ENCODE measurements at places on chromosomes 6 and 20.

- DNase-seq, result no peak
Observed at GRCh38 chr6:169079650-169080049, 174.0 kb downstream of the THBS2 start.

- DNase-seq, result no peak
Observed at GRCh38 chr6:80356000-80356399, 249.5 kb downstream of the BCKDHB start.

DNA sequence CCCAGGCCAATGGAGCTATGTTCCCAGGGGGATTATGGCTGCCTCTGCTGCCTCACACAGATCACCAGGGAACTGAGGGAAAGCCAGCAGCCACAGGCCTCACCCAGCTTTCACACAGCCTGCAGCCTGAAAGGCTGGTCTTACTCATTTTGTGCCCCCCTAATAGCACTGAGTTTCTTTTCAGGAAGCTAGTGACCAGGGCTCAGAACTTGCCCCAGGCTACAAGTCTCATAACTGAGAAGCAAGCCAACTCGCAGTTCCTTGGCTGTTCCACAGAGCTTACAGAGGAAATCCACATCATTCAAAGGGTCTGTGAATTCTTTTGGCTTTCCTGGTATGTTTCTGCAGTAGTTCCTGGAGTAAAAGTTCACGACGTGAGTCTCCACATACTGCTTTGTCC, 524.8 kb upstream of the GJE1 start:
- no peak for DNase-seq

- DNase-seq, result no peak
Observed at GRCh38 chr6:15927531-15928225, 201.2 kb upstream of the MYLIP start.

DNA sequence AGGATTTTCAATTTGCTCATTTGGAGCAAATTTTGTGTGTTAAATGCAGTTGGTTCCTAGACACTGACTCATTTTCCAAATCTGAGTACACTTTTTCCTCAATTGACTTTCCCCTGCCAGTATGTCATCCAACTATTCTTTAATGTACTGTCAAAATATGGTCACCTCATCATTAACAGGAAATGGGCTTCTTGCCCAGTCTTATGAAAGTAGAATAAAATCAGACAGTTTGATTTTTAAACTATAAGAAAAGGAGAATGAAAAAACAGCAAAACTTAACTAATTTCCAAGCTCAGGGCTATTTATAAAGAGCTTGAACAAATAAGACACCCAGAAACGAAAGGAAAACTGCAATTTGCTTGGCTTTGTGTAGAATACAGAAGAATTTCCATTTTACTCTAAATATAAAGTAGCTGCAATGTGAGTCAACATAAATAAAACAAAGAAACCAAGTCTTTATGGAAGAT, 43.7 kb upstream of the RAB23 start:
- DNase-seq, result no peak

GRCh38 chr6:45617441-45617840, 239.7 kb upstream of the SUPT3H start:
- DNase-seq, result no peak

GRCh38 chr6:11151488-11151887, 40.0 kb upstream of the ERVFRD-1 start:
- DNase-seq, result no peak

DNA sequence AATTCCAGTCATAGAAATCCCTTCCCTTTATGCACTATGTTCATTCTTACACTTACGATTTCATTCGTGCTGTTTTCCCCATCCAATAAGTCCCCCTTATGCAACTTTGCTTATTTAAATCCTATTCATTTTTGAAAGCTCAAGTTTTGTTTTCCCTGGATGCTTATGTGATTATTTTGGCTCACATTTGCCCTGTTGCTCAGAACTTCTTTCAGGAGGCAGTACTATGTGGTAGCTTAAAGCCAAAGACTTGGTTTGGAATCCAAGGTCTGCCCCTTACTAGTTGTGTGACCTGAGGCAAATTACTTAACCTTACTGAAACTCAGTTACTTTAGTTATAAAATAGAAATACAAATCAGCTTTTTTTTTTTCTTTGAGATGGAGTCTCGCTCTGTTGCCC, 59.6 kb downstream of the MOXD1 start:
- DNase-seq, result no peak

- DNase-seq, result no peak
Observed at GRCh38 chr6:105797983-105798453, 288.1 kb upstream of the PRDM1 start.

GRCh38 chr6:61210549-61210948, 1075.5 kb downstream of the KHDRBS2 start:
- no peak for DNase-seq

DNA sequence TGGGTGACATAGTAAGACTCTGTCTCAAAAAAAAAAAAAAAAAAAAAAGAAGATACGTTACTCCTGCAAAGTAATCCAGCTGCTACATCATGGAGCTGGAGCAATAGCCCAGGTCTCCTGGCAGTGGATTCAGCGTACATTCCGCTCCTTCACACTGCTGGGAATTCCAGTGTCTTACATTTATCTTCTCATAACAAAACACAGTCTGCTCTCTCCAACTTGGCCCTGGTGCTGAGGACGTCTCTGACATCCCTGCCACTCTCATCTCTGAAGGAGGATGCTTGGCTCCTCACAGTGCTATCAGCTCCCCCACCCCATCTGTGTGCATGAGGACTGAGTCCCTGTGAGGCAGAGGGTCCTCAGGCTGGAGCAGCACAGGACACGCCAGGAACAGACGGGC, 529.8 kb downstream of the CD83 start:
- DNase-seq, result no peak

- DNase-seq, result no peak
Observed at GRCh38 chr6:119126826-119127225, 48.4 kb upstream of the FAM184A start.

DNA sequence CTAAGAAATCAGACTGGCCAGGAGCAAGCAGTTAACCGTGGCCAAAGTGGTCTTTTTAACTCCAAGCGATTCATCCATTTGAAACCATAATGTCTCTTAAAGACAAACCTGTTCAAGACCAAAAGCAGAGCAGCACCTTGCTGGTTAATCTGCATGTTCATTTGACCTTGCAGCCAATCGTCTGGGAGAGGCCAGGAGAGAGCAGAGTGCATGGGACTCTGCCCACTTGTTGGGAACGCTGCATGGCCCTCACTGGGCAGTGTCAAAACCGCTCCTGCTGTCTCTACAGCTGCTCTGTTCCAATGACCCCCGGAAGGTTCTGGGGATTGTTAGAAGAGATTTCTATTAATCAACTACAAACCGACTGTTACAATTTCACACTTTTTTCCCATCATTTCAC, 79.6 kb downstream of the OLIG3 start:
- DNase-seq, result no peak

- no peak for DNase-seq
Observed at GRCh38 chr20:50692552-50692933, 1.2 kb upstream of the RIPOR3 start.

GRCh38 chr20:10883166-10883565, 209.4 kb upstream of the JAG1 start:
- no peak for DNase-seq
